ENCODE measurements at places on chromosomes 1 and 21.
A peak's percentile ranks its signal among the peaks of the same experiment; 100 is the strongest.

- no peak for DNase-seq
Observed at GRCh38 chr1:201088395-201088794, 23.8 kb downstream of the CACNA1S start.

DNA sequence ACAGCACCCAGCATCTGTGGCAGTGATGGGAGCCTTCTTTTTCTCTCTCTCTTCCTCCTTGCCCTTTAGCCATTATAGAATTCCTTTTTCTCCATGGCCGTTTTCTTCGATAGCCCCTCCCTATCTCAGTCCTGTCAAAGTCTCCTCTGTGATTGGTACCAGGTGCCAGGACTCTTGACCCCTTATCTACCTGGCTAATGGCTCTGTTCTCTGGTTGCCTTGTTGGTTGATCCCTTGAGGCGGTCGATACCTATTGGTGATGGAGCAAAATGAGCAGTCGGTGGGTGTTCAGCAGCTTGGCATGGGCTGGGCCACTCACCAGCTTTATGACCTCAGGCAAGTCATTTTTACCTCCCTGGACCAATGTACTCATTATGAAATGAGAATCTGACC lies 2.0 kb downstream of the ATF3 start:
- no peak for DNase-seq

GRCh38 chr1:23291706-23292105 lies 52.4 kb downstream of the HNRNPR start:
- no peak for DNase-seq

DNA sequence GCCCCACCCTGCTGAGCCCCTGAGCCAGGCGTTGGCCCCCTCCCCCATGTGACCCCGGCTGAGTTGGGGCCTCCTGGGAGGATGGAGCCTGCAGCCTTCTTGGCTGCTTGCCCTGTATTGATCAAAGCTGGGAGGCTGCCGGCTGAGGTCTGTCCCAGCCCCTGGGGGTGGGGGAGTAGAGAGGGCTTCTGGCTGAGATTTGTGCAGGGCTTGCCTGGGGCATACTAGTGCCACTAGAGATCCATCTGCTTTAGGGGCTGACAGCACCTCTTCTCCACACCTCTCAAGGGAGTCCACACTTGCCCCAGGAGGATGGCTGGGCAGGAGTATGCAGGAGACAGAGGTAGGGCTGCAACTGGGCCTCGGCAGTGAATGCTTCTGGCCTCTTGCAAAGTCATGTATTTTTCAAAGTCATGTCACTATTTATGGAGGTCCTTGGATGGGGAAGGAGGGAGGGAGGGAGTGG lies 53.6 kb upstream of the SSBP3 start:
- DNase-seq = no peak

GRCh38 chr1:172431721-172432192 lies 11.3 kb downstream of the C1orf105 start:
- no peak for DNase-seq

GRCh38 chr21:15804247-15805005 lies 74.6 kb downstream of the USP25 start:
- no peak for DNase-seq

DNA sequence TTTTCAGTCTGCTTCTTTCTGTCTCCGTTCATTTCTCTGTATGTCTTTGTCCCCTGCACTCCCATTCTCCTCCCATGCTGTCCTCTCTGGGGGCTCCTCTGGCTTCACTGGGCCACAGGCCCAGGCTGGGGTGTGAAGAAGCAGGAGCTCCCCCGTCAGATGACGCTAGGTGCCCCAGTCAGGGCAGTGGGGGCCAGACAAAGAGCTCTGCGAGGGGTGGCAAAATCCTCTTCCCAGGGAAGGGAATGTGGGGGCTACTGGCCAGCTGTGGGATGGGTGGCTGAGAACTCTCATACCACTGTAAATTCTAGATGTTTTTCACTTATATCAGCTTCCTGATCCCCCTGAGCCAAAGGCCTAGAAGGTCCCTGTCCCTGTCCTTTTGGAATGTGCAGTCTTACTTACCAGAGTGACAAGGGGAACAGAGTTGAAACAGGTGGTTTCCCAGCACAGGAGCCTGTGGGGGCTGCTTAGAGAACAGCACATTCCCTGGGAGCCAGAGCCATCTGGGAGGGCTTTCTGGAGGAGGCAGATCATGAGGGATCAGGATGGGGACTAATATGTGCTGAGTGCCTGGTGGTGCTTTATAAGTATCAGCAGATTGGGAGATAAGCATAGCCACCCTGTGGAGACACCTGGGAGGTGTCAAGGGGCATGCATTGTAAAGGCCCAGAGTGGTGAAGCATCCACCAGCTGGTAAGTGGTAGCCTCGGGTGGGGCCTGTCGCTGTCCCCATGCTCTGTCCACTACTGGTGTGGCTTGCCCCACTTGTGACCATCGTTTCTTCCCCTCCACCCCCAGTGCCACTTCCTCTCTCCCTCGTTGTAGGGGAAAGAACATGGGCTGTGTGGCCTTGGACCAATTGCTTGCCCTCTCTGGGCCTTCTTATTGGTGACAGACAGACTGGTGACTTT lies 10.1 kb upstream of the PADI1 start:
- no peak for DNase-seq

- DNase-seq = no peak
Observed at GRCh38 chr1:210416681-210417080, 88.0 kb downstream of the HHAT start.

DNA sequence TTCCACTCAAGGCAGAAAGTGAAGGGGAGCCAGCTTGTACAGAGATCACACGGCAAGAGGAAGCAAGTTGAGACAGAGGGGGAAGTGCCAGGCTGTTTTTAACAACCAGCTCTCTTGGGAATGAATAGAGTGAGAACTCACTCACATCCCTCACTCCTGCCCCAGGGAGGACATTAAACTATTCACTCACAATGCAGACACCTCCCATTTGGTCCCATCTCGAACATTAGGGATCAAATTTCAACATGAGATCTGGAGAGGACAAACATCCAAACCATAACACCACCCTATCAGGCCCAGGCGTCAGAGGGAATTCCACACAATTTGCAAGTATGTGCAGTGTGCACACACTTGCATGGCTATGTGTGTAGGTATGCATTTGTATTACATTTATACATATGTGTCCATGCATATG lies 62.7 kb downstream of the DMAP1 start:
- no peak for DNase-seq

DNA sequence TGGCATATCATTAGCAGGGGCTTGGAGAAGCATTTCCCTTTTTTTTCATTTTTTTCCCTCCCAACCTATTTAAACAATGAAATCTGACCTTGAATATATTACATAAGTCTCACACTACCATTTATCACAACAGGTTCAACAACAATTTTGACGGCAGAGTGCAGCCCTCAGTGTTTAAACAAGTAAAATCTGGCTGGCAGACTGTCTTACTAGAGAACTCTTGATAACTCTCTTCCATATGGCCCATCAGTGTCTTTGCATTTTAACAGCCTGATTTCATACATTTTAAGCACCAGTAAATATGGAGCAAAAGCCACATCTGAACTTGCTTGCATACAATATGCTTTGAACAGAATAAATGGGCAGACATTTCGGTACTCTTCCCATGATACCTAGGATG lies 213.0 kb downstream of the KCTD3 start:
- no peak for DNase-seq

- no peak for DNase-seq
Observed at GRCh38 chr1:63190171-63190570, 132.2 kb upstream of the FOXD3 start.

DNA sequence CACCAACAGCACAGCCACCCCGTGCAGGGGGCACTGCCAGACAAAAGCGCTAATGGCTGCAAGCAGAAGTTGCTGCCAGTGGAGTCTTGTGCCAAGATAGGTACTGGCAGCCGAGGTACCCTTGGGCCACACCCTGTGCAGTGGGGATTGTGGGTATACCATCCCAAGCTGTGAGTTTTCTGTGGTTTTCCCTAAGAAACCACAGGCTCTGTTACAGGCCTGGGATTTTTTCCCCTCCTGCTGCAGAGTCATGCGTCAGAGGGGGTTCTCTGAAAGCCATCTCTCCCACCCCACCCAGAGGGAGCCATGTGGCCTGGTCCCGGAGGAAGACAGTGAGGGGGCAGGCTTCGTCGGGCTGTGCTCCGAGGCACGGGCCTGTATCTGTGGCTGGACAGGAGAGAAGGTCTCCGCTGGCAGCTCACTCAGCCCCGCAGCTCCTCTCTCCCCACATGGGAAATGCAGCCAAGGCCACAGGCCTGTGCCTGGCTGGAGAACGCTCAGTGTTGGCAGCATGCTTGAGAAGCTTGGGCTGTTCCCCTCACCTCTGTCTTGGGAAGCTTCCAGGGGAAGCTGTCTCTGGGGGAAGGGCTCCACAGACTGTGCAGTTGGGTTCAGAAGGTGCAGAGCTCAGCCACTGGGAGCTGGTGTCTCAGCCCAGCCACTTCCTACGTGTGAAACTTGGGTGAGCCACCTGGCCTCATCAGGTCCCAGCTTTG lies 42.5 kb downstream of the NEK2 start:
- DNase-seq = peak; percentile 58

DNA sequence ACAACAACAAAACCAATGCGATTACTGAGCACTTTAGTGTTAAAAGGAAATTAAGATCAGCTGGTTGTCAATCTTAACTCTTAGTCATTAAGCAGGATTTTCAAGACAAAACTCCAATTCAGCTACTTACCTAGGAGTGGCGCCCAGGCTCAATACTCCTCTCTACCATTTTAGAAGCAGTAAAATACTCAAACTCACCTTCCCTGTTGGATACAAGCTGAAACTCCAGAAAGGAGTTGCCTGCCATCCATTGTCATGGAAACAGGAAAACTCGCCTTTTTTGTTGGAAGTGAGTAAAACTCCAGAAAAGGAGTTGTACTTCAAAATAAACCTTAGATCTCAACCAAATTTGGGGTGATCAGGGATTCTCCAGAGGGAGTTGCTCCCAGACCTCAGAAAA lies 127.0 kb upstream of the F3 start:
- DNase-seq = no peak

- peak; percentile 69 for DNase-seq
Observed at GRCh38 chr1:220300442-220301121, 28.3 kb upstream of the RAB3GAP2 start.

DNA sequence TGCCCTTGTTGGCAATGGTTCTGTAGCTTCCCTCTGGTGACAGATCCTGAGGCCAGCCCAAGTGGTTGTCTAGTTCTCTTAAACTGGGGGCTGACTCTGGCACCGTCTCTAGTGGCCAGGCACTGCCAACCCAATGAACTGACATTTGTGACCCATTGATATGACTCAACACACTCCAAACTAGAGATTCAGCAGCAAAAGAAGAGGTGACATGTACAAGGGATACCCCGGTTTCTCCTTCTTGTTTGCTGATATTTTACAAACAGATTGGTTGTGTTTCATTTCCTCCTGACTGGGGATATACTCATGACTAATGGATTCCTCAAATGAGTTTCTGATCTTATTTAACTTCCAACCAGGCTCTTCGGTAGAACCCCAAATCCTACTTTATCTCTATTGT lies 65.9 kb upstream of the DNAJC6 start:
- DNase-seq = no peak

- no peak for DNase-seq
Observed at GRCh38 chr1:159958719-159959380, 4.8 kb upstream of the SLAMF9 start.

- DNase-seq = no peak
Observed at GRCh38 chr1:66993076-66993475, 60.9 kb downstream of the SLC35D1 start.

DNA sequence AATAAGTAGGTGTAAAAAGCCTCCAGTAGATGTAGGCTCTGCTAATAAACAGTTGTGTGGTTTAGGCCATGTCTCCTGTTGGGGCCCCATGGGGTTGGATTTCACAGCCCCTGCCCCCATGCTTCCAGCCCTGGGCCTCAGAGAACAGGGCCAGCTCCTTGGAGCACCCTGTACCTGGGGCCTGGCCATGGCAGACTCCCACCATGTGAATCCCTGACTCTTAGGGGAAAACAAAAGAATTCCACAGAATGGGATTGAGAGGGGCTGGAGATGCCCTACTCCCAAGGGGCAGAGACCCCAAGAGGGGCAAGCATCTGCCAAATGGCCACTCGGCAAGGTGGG lies 11.5 kb downstream of the LRP8 start:
- no peak for DNase-seq

- no peak for DNase-seq
Observed at GRCh38 chr1:4379451-4380175, 274.8 kb upstream of the AJAP1 start.

- no peak for DNase-seq
Observed at GRCh38 chr1:17797478-17797877, 42.3 kb downstream of the ACTL8 start.

DNA sequence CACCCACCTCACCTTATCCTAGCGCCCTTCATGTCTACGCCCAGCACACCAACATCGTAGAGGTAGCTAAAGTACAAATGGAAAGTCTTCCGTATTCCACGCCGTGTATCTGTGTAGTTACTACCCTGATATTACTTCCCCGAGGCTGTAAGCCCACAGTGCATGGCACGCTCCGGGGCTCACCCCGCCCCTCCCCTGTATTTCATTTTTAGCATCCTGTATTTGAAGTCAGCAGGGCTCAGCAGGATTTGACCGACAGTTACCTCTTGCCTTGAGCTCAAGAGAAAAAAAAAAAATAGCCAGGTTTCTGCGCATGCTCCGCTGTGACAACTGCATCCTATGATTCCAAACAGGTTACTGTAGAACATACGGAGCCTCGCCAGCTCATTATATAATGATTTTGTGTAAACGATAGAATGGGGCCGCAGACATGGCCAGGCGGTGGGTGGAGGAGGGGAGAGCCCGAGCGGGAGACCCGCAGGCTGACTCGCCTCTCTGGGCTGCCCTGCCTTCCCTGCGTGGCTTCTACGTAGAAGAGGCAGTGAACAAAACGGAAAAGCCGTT lies 1.3 kb downstream of the ABCG1 start:
- DNase-seq = no peak

DNA sequence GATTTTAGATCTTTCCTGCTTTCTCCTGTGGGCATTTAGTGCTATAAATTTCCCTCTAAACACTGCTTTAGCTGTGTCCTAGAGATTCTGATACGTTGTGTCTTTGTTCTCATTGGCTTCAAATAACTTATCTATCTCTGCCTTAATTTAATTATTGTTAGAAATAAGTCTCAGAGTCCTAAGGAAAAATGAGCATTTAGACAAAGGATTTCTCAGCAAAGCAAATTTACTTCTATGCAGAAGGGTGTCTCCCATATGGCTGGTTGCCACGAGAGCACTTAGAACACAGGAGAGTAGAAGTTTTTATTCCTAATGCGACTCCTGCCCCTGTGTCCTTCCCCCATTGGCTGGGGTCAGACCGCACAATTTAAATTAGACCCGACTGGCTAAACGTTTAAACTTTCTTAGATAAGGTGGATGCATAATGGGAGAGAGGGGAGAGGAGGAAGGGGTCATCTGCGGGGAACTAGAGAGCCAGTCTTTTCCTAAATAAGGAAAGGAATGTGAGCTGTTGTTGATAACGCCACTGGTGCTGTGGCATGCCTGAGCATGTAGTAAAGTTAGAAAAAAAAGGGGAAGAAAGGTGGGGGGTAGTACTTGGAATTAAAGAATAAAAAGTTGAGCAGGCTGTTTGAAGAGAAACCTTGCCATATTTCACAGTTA lies 170.2 kb downstream of the DYRK1A start:
- no peak for DNase-seq

DNA sequence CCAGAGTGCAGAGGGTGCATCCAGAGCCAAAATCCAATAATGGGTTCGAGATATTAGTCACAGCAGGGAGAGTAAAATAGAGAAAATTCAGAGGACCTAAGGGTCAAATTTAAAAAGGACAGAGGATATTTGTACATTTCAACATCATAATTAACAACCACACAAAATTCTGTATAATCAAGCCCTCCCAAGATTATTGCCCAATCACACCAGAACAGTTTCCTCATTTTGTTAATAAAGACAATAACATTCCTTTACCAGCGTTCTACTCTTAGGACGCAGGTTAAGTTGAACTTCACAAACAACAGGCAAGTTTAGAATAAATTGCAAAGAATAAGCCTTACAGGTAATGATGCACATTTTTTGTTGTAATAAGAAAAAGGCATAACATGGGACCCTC lies 462.8 kb downstream of the PTPRC start:
- DNase-seq = no peak

Data from fibroblast of skin of left biceps (primary cell).